ENCODE measurements at places on chromosomes 1 and 21. TPM values are rescaled to one million over a fixed set of nuclear protein-coding genes. Genes with fewer than 3 reads are reported as not detected.

DNA sequence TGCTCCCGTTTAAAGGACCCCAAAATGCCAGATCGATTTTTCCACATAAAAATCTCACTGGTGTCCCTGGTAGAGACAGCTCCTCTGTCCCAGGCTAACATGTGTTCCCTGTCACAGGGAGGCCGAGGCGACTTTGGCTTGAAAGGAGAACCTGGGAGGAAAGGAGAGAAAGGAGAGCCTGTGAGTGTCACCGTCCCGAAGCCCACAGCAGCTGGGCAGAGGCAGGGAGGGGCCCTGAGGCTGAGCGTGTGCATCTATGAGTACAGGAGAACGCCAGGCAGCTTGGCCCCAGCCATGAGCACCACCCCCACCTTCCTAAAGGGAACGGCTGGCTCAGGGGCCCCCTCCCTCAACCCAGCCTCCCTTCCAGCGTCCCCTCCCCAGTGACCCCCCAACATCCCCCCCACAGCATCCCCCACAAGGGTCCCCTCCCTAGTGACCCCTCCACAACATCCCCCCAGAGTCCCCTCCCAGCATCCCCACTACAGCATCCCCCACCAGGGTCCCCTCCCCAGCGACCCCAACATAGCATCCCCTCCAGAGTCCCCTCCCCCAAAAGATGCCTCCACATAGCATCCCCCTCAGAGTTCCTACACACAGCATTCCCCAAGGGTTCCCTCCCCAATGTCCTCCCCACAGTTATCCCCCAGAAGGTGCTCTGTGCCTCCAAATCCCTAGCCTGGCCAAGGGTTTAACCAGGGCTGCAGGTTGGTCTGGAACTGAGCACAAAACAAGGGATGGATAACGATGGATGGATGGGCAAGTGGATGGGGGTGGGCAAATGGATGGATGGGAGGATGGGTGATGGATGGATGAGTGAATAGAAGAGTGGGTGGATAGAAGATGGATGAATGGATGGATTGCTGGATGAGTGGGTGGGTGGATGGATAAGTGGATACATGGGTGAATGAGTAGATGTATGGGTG is 25.1 kb downstream of the COL6A2 start:
- H3K4me1 ChIP-seq: no peaks in the 10 kb centered on the region
- no peaks in the 10 kb centered on the region for H3K27me3 ChIP-seq
- no peak overlapping the region for H3K4me3 ChIP-seq
- peak; percentile 2 for DNase-seq

- H3K27ac ChIP-seq: no peak overlapping the region
- no peak for DNase-seq
- H3K27me3 ChIP-seq: peaks cover 5% of the 10 kb centered on the region
- H3K4me1 ChIP-seq: no peaks in the 10 kb centered on the region
These were observed 296.0 kb downstream of the PTPRU start for GRCh38 chr1:29532285-29532684.

Gene PSMB4
- 315 TPM for total RNA-seq

Gene MCOLN2
- 32.9 TPM for total RNA-seq

Gene HENMT1
- total RNA-seq: 14.6 TPM

DNA sequence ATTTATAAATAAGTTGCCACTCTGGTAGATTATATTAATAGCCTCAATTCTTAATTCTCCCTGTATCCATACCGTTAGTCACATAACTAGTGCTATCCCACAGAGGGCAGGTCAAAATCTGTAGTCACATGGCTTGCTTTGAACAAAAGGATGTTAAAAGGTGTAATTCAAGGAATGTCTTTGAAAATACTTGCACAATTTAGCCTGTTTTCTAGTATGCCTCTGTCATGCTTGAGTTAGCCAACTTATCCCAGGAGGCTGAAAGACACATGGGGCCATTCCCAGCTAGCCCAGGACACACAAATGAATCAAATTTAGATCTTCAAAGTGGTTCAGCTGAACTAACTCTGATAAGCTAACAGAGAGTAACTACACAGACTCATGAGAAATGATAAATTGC is 758.5 kb upstream of the NEGR1 start:
- no peak overlapping the region for H3K27ac ChIP-seq
- H3K4me1 ChIP-seq: no peaks in the 10 kb centered on the region
- H3K36me3 ChIP-seq: no peaks in the 10 kb centered on the region
- no peak for DNase-seq
- H3K4me3 ChIP-seq: no peak overlapping the region
- H3K27me3 ChIP-seq: no peaks in the 10 kb centered on the region

- peaks cover 4% of the 10 kb centered on the region for H3K4me1 ChIP-seq
- no peak overlapping the region for H3K4me3 ChIP-seq
- no peak overlapping the region for H3K27ac ChIP-seq
- H3K27me3 ChIP-seq: peaks cover 14% of the 10 kb centered on the region
- no peaks in the 10 kb centered on the region for H3K36me3 ChIP-seq
These were observed 2.2 kb downstream of the REG4 start for GRCh38 chr1:119808972-119809550.

Gene LCE1D
- not detected for total RNA-seq

DNA sequence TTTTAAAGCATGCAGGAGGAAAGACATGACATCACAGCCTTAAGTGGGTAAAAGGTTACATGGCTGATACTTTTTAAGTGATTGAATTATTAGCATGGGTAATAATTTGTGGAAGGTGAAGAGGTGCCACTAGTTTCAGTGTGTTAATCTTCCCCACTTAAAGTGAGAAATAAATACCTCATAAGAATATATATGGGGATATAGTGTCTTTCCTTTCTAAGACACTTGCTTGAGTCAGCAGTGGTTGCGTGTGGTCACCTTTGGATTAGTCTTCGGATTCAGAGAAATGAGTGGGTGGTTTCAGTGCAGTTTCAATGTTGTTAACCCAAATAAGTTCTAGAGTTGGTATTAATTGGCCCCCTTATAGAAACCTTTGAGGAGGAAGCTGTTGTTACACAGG is 94.1 kb downstream of the ADGRL2 start:
- H3K27me3 ChIP-seq: no peaks in the 10 kb centered on the region
- no peak for DNase-seq
- H3K36me3 ChIP-seq: no peaks in the 10 kb centered on the region

- peaks cover 27% of the 10 kb centered on the region for H3K36me3 ChIP-seq
- no peak within 1 kb of the TSS for H3K4me3 ChIP-seq
- peak; percentile 97 for DNase-seq
- peaks cover 46% of the 10 kb centered on the region for H3K4me1 ChIP-seq
- H3K27ac ChIP-seq: no peak within 1 kb of the TSS
These were observed at the start of gene KHDC4 for GRCh38 chr1:155934097-155934935. Gene KHDC4 (minus strand): TSS chr1:155934413. CDS start chr1:155934373, 40 bp downstream.

DNA sequence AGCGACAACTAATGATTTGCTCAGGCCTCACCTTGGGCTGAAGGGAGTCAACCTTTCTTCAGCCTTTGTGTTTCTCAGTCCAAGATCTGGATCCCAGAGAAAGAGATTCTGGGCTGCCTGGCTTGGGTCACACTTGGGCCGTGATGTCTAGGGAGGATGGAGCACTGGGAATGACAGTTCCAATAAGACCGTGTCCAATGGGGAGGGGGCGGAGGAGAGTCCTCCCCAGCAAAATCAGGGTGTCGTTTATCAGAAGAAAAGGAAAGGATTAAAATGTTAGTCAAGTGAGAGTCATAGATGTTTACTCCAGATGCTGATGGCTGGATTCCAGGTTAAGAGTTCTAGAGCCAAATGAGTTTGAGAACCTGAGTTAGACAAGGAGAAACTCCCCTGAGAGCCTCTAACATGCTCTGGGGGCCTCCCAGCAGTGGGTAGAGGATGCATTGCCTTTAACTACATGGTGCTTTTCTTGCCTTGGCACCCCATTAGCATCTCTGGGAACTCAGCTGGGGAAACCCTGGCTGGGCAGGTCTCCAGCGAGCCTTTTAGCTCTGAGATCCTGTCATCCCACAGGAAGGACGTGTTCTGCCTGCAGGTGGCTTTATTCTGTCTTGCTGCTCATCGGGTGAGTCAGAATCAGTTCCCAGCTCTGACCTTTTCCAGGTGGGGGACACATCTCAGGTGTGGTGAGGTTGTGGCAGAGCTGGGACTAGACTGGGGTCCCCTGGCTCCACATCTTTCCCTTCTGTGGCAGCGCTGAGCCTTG is 22.2 kb downstream of the NIPAL3 start:
- H3K4me3 ChIP-seq: no peak overlapping the region
- H3K4me1 ChIP-seq: peaks cover 14% of the 10 kb centered on the region
- peaks cover 31% of the 10 kb centered on the region for H3K36me3 ChIP-seq
- no peaks in the 10 kb centered on the region for H3K27me3 ChIP-seq
- peak overlapping the region; percentile 29 for H3K27ac ChIP-seq

Gene CFAP74
- total RNA-seq: not detected

Gene ADAMTS5
- not detected for total RNA-seq

Gene TMEM240
- 0.42 TPM for total RNA-seq

- H3K4me1 ChIP-seq: peaks cover 76% of the 10 kb centered on the region
- DNase-seq: no peak
- no peaks in the 10 kb centered on the region for H3K27me3 ChIP-seq
- H3K36me3 ChIP-seq: peaks cover 29% of the 10 kb centered on the region
- no peak overlapping the region for H3K4me3 ChIP-seq
These were observed 18.1 kb downstream of the USP24 start for GRCh38 chr1:55197099-55197498.

DNA sequence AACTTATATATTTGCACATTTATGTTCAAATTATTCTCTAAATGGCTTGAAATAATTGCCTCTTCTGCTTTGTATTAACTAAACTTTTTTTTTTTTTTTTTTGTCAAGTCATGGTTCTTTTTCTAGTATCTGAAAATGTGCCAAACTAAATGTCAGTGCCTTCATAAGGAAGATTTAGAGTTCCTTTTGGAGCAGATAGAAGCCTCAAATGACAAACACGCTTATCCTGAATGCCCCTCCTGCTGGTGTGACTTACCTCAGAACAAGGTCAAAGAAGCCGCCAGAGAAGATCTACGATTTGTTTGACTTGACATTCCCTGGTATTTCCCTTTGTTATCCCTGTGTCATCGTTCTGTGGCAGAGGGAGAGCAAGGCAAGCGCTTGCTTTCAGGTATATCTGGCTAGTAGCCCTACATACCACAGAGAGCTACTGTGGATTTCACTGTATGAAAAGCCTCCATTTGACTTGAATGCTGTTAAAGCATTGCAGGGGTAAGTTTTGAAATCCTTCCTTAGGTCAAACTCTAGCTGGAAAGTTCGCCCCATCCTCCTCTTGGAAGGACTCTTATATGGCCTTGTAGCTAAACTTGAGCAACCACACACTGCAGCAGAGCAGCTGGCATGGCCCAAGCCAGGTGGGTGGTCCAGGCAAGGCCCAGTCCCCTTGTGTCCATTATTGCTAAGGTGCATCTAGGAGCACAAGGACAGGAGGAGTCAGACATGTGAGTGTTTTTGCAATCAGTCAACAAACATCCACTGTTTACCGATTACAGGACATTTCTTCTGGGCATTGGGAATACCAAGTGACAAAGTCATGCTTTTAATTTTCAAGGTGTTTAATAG is 285.4 kb upstream of the USP25 start:
- DNase-seq: no peak
- no peaks in the 10 kb centered on the region for H3K27me3 ChIP-seq
- H3K36me3 ChIP-seq: no peaks in the 10 kb centered on the region
- no peak overlapping the region for H3K4me3 ChIP-seq
- no peak overlapping the region for H3K27ac ChIP-seq
- H3K4me1 ChIP-seq: peaks cover 8% of the 10 kb centered on the region

DNA sequence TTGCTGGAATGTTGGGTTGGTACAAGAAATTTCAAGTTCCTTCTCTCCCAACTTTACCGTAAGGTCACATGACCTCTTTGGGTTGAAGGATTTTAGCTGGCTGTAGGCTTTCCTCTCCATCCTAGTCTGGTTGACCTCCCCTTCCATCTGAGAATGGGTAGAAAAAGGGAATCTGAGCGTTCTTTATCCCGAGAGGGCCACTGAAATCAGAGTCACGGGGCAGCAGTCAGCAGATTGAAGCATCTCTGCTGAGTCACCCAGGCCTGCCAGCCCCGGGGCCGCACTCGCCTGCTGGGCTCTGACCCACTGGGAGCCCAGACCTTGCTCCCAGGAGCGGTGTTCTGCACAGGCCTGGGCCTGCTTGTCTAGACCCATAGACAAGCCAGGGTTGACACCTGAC is 31.0 kb downstream of the TMCC2 start:
- peaks cover 21% of the 10 kb centered on the region for H3K4me1 ChIP-seq
- no peak overlapping the region for H3K27ac ChIP-seq
- H3K36me3 ChIP-seq: peaks cover 4% of the 10 kb centered on the region
- H3K27me3 ChIP-seq: no peaks in the 10 kb centered on the region
- DNase-seq: no peak

DNA sequence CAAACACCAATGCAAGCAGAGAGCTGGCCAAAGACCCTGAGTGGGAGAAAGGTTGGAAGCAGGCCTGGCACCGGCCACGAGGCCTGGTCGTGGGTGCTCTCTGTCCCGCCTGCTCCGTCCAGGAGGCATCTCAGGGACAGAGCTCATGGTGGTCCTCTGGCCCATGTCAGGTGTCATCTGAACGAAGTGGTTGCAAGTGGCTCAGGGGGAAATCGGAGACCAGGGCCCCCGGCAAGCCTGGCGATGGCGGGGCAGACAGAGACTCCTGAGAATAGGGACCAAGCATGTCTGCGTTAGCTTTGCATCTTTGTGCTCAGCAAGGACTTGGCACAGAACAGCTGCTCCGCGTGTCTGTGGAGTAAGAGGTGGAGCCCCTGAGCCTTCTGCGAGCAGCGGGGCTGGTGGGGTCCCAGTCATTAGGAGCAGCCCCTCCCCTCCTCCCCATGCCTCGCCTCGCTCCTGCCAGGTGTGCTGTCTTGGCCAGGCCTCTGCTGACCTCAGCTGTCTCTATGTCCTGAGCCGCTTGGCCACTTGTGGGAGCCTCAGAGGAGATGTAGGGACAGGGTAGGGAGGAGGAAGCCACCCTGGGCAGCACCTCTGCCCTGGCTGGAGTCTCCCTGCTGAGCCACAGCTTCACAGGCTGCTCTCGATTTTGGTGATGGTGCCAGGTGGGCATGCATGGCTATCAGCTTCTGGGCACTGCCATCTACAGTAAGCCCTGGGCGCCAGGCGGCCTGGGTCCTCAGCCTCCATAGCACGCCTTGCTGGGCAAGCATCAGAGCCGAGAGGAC is 362.9 kb upstream of the VAMP3 start:
- DNase-seq: no peak
- H3K36me3 ChIP-seq: no peaks in the 10 kb centered on the region
- no peak overlapping the region for H3K27ac ChIP-seq

DNA sequence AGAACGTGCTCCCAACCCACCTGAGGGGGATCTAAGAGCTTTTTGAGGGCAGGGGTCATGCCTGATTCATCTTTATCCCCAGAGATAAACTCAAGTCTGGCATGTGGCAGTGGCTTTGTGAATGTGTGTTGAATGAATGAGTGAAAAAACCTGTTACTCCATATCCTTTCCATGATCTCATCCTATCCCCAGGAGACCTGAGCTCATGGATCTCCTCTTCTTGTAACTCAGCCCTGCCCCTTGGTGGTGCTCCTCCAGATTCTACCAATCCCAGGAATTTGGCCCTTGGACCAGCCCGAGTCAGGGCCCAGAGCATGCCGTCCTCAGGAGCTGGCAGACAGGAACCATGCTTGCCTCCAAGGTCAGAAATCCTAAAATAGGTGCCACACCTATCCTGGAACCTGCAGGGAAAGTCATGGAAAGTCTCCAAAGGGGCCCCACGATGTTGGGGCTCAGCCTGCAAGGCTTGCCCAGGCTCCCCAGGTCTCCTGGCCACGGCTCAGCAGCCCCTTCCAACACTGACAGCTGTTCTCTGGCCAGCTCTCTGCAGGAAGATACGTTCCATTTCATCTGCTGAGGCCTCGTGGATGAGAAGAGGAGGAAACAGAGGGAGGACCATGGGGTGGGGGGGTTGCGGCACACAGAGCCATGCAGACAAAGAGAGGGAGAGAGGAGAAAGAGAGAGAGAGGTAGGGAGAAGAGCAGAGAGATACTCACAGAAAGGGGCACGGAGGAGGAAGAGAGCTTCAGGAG is 214.6 kb downstream of the TRABD2B start:
- no peak for DNase-seq
- H3K27ac ChIP-seq: no peak overlapping the region
- peaks cover 2% of the 10 kb centered on the region for H3K27me3 ChIP-seq
- no peaks in the 10 kb centered on the region for H3K4me1 ChIP-seq
- no peaks in the 10 kb centered on the region for H3K36me3 ChIP-seq
- no peak overlapping the region for H3K4me3 ChIP-seq

Gene PCSK9
- not detected for total RNA-seq

Data from activated CD4-positive, alpha-beta T cell treated with anti-CD3 and anti-CD28 coated beads for 36 hours (primary cell).